Suppressor macrophage (primary cell): ENCODE measurements at places on chromosomes 3 and 15.
A peak's percentile ranks its signal among the peaks of the same experiment; 100 is the strongest.

DNA sequence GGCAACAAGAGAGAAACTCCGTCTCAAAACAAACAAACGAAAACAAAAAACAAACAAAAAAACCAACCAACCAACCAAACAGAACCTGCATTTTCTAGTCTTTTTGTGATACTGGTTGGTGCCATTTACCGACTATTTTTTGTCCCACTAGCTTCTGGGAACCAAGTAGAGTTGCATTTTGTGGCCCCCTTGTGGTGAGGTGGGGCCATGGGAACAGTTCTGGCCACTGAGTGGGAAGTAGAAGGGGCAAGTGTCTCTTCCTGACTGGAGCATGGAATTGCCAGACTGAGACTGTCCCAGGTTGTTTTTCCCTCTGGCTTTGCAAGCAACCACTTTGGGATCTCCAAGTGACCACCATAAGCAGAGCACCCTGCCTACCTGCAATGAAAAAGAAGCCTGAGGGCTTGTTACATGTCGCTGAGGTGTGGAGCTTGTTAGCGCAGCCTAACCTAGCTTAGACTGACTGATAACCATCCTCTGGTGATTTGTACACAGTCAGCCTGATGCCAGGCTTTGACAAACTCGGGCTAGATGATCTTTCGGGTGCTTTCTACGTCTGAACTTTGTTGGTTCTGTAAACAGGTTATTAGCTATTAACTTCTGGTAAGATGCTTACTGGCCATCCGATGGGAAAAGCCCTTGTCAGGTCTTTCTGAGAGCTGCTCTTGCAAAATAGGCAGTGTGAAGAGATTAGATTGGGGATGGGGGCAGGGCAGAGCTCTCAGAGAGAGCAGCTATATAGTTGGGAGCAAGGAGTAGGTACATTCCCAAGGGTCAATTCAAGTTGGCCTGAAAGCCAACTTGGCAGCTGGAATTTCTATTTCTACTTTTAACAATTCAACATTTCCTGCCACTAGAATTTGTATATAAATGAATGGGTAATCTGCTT is 172.2 kb downstream of the SSR3 start:
- DNase-seq, result peak; percentile 71

- DNase-seq, result no peak
These were observed 83.7 kb downstream of the SEC22A start for GRCh38 chr3:123285479-123285878.

- no peak for DNase-seq
These were observed 49.6 kb upstream of the ST8SIA2 start for GRCh38 chr15:92343924-92344643.

- no peak for DNase-seq
These were observed 6.2 kb downstream of the SCAANT1 start for GRCh38 chr3:63905731-63906620.

DNA sequence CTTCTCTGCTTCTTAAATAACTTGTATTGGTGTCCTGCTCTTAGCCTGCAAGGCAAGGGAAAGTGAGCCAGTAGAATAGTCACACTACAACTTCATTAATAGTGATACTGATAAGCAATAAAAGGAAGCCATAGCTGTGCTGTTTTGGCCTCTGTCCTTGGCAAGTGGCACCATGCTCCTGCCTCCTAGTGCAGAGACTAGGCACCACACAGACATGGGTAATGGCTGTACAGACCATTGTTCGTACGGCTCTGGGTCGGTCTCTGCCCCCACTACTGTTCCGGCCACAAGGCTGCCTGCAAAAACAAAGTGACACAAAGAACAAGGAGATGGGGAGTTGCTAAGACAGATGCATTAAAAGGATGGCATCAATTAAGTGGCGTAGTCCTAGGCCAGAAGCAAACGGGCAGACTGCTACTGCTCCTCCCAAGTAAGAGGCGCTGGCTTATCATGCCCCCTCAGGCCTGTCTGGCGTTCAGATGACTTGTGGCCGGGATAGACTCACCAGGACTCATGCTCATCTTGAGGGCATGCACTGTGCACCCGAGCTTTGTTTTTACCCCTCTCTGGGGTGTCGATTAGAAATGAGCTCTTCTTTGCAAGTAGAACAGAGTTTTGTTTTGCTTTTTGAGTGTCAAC is 75.6 kb downstream of the TRAK1 start:
- no peak for DNase-seq

GRCh38 chr3:143163562-143164100 is 44.1 kb downstream of the CHST2 start:
- peak; percentile 47 for DNase-seq

DNA sequence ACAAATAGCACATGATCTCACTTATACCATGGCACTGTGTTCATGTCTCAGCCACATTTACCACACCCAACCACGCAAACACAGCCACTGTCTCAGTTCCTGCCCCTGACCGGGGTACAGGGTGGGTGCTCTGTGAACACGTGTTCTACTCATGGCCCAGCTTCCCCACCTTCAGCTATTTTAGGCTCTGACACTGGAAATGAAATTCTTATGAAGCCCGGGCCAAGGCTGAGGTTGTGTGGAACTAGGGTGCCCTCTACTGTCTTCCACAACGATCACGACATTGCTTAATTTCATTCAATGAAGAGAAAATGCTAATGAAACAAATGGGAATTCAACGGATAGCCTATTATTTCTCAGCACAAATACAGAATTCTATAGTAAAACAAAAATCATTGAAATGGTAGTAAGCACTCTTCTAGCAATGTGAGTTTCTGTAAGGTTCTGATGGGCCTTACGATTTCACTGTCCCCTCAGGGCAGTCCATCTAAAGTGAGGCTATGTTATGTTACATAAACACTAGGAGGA is 2.1 kb upstream of the GABRA5 start:
- DNase-seq, result no peak

- DNase-seq, result peak; percentile 68
These were observed 87.9 kb upstream of the MEF2A start for GRCh38 chr15:99477791-99478471.

DNA sequence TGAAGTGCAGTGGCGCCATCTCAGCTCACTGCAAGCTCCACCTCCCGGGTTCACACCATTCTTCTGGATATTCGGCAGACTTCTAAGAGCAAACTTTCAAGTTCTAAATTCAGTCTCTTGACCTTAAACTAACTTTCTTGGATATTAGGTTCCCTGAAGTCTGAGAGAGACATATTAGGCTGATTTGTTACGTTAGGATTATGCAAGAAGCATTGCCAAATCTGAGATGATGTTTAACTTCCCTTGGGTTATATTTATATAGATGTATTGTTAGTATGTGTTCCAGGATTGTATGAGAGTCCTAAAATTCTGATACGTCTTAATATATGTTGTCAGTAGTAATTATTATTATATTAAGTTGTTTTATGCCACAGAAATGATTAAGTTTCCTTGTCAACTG is 80.1 kb downstream of the SLC6A1 start:
- no peak for DNase-seq

DNA sequence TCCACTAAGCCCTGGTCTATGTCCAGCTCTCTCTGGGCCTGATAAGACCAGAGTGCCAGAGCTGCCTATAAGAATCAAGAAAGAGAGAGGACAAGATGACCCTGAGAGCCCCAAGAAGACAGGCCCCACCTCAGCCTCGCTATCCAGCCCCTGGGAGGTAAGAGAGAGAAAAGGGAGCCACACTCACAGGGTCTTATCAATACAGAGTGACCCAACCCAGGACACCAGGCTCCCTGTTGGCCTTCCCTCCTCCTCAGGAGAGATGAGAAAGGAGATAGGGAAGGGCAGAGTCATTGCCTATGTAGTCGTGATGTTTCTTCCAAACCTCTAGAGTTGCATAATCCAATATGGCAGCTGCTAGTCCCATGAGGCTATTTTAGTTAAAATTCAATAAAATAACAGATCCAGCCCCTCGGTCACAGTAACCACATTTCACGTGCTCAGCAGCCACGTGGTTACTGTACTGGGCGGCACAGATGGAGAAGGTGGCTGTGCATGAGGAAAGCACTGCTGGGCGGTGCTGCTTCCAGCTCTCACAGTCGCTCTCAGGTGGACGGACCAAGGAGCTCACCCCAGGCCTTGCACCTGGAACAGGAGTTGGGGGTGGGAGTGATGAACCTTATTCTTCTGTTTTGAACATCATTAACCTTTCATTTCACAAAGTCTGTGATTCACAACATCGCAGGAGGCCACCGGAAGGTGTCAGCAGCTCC is 525.8 kb downstream of the SHQ1 start:
- no peak for DNase-seq

- no peak for DNase-seq
These were observed 156.8 kb upstream of the COL8A1 start for GRCh38 chr3:99481561-99481960.

GRCh38 chr3:100107221-100107814 is 7.0 kb downstream of the FILIP1L start:
- DNase-seq, result no peak

DNA sequence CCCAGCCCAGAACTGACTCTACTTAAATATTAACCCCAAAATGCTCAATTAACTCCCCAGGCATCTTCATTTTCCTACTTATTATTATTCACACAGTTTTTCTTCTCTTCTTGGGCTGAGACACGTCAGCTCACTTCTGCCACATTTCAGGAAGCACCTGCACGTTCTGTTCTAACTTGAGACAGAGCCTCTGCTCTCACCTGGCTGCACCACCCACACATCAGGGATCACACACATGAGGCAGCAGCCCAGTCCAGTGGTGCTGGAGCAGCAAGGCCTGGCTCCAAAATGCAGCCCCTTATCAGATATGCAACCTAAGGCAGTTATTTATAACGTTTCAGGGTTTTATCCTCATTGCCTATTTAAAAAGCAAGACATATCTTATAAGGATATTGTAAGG is 127.5 kb downstream of the OSBPL10 start:
- DNase-seq, result no peak

DNA sequence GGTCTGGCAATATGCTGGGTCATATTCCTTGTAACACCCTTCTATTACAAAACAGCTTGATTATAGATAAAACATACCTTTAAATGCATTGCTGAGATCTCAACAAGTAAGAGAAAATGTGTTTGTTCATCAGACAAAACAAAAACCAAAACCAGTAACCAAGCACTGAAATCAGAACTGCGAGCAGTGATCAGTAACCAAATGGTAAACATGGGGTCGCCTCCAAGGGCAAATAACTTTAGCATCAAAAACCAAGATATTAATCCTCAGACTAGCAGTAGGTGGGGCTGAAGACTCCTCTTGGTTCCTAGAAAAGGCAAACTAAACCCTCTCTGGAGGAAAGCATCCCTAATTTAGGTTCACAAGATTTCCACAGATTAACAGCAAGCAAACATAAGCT is 6.6 kb upstream of the HESX1 start:
- no peak for DNase-seq

DNA sequence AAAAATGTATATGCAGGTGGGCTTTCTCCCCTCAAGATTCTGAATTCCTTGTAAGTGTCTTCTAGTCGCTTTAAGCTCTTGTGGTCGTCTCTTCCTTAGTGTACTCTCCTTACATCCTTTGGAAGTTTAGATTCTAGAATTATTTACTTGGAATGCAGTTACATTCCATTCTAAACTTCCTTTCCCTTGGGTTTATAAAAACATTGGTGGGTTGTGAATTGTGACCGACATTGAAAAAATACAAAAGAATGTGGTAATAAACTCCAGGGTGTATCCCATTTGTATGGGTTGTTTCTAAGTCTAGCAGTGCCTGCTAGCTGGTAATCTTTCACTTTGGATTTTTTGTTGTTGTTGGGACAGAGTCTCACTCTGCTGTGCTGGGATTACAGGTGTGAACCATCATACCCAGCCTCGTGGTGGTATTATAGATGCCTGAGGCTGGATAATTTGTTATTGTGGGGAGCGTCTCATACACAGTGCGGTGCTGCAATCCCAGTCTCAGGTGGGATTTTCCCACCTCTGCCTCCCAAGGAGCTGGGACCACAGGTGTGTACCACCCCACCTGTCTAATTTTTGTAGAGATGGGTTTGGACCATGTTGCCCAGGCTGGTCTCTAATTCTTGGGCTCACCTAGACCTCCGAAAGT is 9.1 kb downstream of the CHD2 start:
- DNase-seq, result no peak

GRCh38 chr3:77404871-77405270 is 365.0 kb downstream of the ROBO2 start:
- DNase-seq, result no peak

DNA sequence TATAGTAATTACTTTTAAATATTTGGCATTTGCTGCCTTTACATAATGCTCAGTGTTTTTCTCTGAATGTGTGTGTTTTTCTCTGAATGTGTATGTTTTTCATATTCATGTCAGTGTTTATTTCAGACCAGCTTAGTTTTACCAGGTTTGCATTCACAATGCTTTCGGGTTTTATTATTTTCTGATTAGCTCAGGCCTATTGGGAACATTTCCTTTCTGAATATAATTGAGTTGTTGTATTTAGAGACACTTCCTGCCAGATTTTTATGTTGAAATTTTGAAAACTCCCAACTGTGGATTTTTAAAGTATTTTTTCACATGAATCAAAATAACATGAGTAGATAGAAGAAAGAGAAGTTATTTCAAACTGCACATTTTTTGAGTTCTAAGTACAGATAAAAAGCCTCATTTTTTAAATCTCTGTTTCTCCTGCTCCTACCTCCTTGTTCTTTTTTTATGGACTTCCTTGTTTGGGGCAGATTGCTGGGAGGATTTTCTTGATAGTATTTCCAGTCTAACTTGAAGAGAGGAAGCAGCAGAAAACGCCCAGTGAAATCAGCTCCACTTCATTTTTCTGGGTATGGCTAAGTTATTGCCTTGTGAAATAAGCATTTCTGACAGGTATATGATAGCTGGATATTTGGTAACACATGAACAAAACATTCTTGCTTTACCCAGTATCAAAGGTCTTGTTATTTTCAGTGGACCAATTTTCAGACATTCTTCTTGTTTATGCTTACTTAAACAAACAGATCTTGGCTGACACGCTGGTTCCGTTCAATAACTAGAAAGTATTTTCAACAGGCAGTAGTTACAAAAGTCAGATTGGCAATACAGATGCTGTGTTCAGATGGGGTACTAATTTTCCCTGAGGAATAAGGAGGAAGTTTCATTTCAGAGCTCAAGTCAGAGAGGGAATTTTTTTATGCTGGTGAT is 70.7 kb downstream of the RIOX2 start:
- peak; percentile 39 for DNase-seq

GRCh38 chr15:32119694-32120330 is 89.5 kb downstream of the CHRNA7 start:
- DNase-seq, result no peak

- DNase-seq, result no peak
These were observed 22.3 kb downstream of the IL5RA start for GRCh38 chr3:3087716-3088465.

DNA sequence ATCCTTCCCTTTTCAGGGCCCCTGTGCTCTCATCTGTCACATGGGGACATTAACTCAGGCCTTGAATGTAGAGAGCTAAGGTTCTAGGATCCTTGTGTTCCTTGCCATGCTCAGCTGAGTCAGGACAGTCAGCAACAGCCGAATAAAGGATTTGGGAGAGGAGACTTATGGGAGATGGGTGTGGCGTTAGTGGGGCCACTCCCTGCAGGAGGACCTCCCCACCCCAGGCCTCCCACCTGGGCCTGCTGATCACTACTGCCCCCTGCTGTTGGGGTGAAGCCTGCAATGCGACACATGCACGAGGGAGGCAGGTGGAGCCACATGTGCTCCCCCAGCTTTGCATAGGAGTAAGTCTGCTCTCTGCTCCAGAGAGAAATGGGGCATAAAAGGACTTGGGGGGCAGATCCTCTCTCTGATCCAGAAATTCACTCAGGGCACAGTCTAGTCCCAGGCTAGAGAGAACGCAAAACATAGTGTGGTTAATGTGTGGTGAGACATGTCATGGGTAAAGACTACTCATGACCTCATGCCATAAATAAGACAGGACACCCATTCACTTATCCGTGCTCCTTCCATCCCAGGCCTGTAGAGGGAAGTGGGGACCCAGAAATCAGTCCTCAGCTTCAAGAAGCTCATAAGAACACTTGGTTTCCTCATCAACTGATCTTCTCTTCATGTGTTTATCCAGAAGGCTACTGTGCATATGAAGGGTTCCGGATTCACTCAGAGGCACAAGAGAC is 19.4 kb downstream of the RBP1 start:
- peak; percentile 76 for DNase-seq
